ENCODE measurements at places on chromosomes 5 and 9. TPM values are rescaled to one million over a fixed set of nuclear protein-coding genes. Genes with fewer than 3 reads are reported as not detected.

Gene TUSC1
- 20.9 TPM for total RNA-seq

Gene FAM151B
- 5.0 TPM for total RNA-seq

Gene FBLL1
- 2.0 TPM for total RNA-seq

Gene DOCK2
- 19.7 TPM for total RNA-seq

Gene HAND1
- total RNA-seq = not detected

Gene PROB1
- total RNA-seq = 11.2 TPM

Gene PCA3
- total RNA-seq = 0.12 TPM

Gene SAPCD2
- total RNA-seq = 7.2 TPM

Gene MEIKIN
- not detected for total RNA-seq

Gene ARHGEF37
- total RNA-seq = 6.9 TPM

Gene PCDHB8
- total RNA-seq = 2.6 TPM

Gene CNTFR
- 19.5 TPM for total RNA-seq

Gene GADD45G
- total RNA-seq = 8.6 TPM

Gene TTC23L
- 1.6 TPM for total RNA-seq

Gene CSF1R
- 39.5 TPM for total RNA-seq

Gene HTR1A
- 0.23 TPM for total RNA-seq

Gene PCDHA1
- total RNA-seq = 0.12 TPM

Gene FBP2
- 26.9 TPM for total RNA-seq

Gene TYRP1
- 2.4 TPM for total RNA-seq

Gene MYOT
- total RNA-seq = 54.2 TPM

Gene PLPP1
- 193 TPM for total RNA-seq

Gene CCL28
- total RNA-seq = 4.0 TPM

Gene IFNA13
- not detected for total RNA-seq

Gene GABRB2
- 1.4 TPM for total RNA-seq

Data from metanephros (tissue), 2 donors.